NCI-H1417 treated with DMSO at 0.1 percent for 48 hours (cell line): ENCODE measurements at places on chromosomes 7 and 10.

DNA sequence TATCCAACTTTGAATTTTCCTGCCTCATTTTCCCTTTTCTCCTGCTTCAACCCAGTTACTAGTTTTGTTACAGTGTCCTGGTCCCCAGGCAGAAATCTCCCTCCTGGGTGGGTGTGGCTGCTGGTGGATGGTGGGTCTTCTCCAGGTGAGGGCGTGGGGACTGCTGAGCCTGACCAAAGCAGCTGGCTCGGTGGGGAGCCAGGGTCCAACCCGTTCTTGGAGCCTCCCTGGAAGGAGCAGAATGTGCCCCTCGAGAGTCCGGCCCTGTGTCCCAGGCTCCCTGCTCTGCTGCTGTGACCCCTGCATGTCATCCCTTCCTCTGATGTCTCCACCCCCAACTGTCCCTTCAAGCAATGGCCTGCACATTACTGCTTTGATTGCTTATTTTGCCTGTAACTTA, 86.6 kb upstream of the TCERG1L start:
- DNase-seq: no peak

GRCh38 chr7:30654296-30655090, 27.8 kb downstream of the CRHR2 start:
- no peak for DNase-seq

DNA sequence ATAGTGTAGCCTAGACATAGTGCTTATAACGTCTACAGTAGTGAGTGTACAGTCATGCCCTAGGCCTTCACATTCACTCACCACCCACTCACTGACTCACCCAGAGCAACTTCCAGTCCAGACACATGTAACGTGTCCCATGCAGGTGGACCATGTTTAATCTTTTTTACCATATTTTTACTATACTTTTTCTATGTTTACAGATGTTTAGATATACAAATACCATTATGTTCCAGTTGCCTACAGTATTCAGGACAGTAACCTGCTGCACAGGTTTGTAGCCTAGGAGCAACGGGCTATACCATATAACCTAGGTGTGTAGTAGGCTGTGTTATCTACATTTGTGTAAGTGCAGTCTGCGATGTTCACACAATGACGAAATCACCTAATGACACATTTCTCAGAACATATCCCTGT, 11.0 kb downstream of the MPP7 start:
- no peak for DNase-seq

GRCh38 chr7:67896721-67897120, 900.1 kb downstream of the TYW1 start:
- DNase-seq: no peak

GRCh38 chr10:21260506-21261149, 264.9 kb downstream of the SKIDA1 start:
- DNase-seq: no peak

GRCh38 chr10:48343106-48343505, 36.6 kb downstream of the MAPK8 start:
- no peak for DNase-seq

GRCh38 chr10:80289451-80290287, at the start of gene MAT1A:
TSS of gene MAT1A (minus strand) at chr10:80289658. CDS start at chr10:80289423, 235 bp downstream.
- DNase-seq: no peak

GRCh38 chr10:21363731-21364104, 161.8 kb downstream of the SKIDA1 start:
- no peak for DNase-seq

GRCh38 chr7:138478499-138478908, 18.4 kb downstream of the TRIM24 start:
- no peak for DNase-seq

- no peak for DNase-seq
Observed at GRCh38 chr7:134420424-134421125, 38.3 kb downstream of the AKR1B1 start.

DNA sequence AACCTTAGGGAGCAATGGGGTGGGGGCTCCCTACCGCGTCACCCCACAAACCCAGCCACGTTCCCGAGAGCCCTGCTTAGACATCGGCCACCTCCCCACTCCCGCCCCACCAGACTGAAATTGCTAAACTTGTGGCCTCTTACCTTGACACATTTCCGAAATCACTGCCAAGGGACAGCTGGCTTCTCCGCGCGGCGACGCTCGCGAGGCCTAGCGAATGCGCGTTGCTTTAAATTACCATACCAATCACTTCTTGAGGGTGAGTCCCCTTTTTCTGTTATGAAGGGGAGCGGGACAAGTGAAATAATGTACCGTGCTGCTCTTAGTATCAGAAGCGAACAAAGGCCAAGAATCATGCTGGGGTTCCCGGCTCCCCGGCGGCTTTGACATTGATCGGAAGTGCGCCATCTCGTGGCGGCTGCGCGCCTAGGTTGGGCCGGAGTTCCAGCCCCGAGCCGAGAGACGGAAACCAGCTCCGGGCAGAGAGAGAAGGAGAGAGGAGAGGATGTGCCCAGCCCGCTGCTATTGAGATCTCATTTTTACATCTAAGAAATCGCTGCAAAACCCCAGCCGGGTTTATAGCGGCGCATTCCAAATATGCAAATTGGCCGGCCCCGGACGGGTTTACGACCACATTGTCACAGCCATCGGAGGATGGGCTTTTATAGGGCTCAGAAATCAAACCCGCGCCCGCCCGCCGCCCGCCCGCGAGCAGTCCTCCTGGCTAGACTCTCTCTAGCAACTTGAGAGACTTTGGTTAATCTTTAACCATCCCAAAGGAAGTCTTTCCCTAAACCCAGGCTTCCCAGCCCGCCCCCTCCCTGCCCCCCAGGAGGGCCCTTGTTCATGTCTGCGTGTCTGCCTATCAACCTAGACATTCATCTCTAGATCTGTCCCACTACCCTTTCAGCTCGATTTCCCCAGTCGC, 5.3 kb downstream of the HOXA11 start:
- DNase-seq: no peak

DNA sequence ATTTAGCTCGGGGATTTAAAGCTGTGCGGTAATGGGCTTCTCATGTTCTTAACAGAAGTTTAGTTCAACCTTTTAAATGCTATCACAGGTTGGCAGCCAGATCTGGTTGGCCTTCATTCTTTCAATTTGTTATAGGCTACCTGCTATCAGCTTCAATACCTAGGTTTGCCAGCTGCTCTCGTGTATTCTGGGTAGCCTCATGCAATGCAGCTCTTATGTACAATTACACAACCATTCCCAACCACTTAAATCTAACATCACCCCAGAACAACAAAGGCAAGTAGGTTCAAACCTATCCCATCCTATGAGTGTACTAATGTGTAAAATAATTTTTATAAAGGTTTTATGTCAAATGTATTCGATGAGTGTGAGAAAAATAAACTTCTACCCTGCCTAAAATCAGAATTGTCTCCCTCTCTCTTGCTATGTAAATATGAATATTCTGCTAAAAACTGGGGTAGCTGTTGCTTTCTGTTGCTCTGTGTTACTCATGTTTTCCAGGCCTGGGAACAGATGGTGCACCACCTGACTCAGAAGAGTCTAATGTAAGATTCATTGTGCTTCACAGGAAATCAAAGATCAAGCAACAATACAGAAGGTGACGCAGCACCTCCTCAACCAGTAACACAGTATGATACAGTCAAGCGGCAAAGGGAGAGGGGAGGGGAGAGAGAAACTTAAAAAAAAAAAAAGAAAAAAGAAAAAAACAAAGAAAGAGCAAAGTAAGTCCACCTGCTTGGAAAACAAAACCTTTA, 188.6 kb downstream of the ETV1 start:
- no peak for DNase-seq

- no peak for DNase-seq
Observed at GRCh38 chr7:922334-923107, 32.0 kb downstream of the ADAP1 start.

GRCh38 chr10:71801361-71801760, 28.0 kb upstream of the VSIR start:
- no peak for DNase-seq

GRCh38 chr10:14583252-14583651, 191.4 kb downstream of the FAM107B start:
- DNase-seq: no peak

DNA sequence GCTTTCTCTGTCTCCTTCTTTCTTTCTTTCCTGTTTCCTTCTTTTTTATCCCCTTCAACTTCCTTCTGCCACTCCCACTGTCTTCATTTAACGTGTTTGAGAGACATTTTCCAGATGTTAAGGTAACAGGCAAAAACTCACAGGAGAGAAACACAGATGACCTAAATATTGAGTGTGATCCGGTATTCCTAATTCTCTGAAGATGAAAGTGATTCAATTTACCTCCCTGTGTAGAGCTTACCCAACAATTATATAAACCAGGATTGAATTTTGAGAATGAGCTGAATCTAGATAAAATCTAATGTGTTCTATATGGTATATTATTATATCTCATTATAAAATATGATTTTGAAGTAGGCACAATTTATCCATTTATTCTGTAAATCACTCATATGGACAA, 46.5 kb upstream of the RSU1 start:
- no peak for DNase-seq

DNA sequence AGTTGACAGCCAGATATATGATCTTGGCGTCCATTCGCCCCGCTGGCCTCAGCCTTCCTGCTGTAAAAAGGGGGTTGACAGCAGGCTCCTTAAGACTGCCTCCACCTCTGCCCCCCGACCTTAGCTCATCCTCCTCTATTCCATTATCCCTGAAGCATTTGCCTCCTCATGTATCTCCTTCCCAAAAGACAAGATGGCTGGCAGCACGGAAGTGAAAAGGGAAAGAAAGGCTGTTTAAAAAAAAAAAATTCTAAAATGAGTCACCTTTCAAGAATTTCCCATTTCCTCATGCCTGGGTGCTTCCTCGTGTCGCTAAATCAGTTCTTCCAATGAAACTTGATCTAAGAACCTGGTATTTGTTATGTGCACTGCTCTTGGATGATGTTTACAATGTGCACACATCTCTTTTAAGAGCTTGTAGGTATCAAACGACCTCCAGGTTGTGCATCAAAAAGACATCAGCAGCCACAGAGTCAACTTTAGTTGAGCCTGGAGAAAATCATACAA, 1.7 kb downstream of the SCRN1 start:
- DNase-seq: no peak

- no peak for DNase-seq
Observed at GRCh38 chr7:17991866-17992648, 35.6 kb downstream of the PRPS1L1 start.

- DNase-seq: no peak
Observed at GRCh38 chr7:133904776-133905175, 222.4 kb upstream of the LRGUK start.

DNA sequence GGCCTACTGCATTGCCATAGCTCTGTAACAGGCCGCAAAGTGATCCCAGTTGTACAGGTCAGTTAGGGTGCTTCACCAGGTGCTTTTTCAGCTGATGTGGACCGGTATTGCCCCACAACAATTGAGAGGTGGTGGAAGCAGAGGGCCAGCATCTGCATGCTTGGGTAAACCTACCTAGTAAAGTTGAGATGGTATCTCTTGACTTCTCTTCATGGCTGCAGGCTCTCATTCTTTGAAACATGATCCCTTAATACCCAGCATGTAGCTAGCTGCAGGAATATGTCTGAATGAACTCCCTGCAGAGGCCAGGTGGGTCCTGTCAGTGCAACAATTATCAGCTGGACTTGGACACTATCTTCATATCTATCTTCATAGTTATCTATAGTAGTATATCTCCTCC, 60.7 kb upstream of the CCDC6 start:
- no peak for DNase-seq
